Small intestine (tissue), 16 donors: ENCODE measurements at places on chromosomes 1 and 21. TPM values are rescaled to one million over a fixed set of nuclear protein-coding genes. Genes with fewer than 3 reads are reported as not detected.

GRCh38 chr1:2983319-2983705, 38.0 kb upstream of the ACTRT2 start:
- H3K36me3 ChIP-seq, result no peaks in the 10 kb centered on the region
- no peak overlapping the region for H3K4me3 ChIP-seq
- H3K4me1 ChIP-seq, result no peaks in the 10 kb centered on the region
- H3K27me3 ChIP-seq, result no peaks in the 10 kb centered on the region

MAGOH gene
- 70.3 TPM for polyA plus RNA-seq

DNA sequence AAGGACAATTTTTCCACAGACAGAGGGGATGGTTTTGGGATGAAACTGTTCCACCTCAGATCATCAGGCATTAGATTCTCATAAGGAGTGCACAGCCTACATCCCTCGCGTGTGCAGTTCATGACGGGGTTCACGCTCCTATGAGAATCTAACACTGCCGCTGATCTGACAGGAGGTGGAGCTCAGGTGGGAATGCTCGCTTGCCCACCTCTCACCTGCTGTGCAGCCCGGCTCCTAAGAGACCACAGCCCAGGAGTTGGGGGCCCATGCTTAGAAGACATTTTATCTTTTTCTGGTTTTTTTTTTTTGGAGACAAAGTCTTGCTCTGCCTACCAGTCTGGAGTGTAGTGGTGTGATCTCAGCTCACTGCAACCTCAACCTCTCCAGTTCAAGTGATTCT, 16.0 kb downstream of the GNB1 start:
- no peak overlapping the region for H3K27ac ChIP-seq
- H3K4me3 ChIP-seq, result no peak overlapping the region

ADGRL2 gene
- 3.8 TPM for polyA plus RNA-seq

DNA sequence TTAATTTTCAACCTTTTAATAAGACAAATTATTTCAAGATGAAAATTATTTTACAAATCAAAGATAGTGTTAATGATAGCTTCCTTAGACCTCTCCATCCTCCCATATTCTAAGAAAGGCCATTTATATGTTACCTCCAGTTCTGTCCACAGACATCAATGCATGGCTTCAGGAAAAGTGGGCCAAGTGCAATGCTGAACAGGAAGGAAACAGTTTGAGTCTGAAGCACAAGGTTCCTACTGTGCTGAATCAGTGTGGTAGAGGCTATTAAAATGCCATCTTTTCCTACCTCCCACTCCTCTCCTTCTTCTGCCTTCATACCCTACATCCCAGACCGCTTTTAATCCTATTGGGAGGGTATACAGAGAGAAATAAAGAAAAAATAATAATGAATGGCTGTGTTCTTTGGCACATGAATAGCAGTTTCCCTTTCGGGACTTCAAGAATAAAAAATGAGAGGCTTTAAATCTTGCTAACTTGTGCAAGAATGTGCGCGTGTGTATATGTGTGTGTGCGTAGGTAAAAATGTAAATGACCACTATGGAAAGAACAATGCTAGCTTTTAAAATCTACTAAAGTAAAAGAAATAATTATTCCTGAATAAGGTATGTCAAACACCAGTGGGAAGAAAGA, 62.6 kb upstream of the C1orf105 start:
- peak overlapping the region; percentile 82 for H3K27ac ChIP-seq
- no peak for DNase-seq
- no peak overlapping the region for H3K4me3 ChIP-seq
- H3K4me1 ChIP-seq, result peaks cover 21% of the 10 kb centered on the region
- H3K27me3 ChIP-seq, result no peaks in the 10 kb centered on the region
- no peaks in the 10 kb centered on the region for H3K36me3 ChIP-seq
